Uterus (tissue), 4 donors: ENCODE measurements at places on chromosomes 11 and 22. TPM values are rescaled to one million over a fixed set of nuclear protein-coding genes. Genes with fewer than 3 reads are reported as not detected.

Gene CSF2RB
- total RNA-seq = 3.4 TPM

Gene VSTM5
- not detected for total RNA-seq

Gene CCDC116
- total RNA-seq = not detected

Gene PANX3
- not detected for total RNA-seq

Gene SLC16A8
- 1.4 TPM for total RNA-seq

DNA sequence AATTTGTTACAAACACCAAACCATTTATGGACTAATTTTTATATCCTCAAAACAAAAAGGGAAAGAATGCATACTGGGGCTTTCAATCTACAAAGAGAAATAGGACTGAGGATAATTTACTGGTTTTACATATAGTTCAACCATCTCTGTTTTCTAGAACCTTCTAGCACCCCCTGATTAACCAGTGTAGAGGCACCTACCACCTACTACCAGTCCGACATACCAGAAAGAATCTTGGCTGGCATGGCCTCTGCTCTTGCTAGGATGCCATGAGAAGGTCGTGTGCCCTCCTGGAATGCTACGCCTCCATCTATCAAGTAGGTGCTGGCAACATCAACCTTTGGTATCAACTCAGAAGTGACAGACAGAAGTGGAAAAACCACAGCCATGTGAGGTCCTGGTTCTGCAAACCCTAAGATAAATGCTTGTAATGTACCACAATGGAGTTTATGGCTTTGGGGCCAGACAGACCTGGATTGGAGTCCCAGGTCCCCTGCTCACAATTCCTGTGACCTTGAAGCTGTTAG is 28.2 kb downstream of the MYH9 start:
- DNase-seq = no peak

DNA sequence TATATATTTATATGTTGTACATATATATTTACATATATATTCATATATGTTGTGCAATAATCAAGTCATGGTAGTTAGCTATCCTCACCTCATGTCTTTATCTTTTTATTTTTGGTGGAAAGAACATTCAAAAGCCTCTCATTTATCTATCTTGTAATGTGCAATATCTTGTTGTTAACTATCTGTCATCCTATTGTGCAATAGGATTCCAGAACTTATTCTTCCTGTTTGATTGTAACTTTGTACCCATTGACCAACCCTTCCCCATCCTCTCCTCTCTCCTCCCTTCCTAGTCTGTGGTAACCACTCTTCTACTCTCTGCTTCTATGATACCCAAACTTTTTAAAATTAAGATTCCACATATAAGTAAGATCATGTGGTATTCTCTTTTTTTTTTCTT is 115.6 kb upstream of the PDGFD start:
- DNase-seq = no peak

GRCh38 chr11:120137187-120137610 is 714 bp downstream of the TRIM29 start:
- DNase-seq = no peak

DNA sequence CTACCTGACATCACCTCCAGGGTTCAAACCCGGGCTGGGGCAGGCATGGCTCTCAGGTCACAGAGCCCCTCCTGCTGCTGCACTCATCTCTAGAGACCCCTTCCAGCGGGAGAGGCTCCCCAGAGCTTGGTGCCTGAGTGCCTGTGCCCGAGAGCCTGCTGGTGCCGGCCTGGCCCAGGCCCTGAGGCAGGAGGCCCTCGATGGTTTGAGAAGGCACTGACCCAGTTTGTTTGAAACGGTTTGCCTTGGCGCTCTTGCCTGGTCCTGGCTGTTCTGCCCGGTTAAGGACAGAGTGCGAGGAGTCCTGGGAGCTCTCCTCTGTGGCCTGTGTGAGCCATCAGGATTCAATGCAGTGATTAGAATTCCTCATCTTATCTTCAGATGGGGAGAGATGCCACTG is 88.9 kb downstream of the TBC1D22A start:
- DNase-seq = no peak

GRCh38 chr11:62024936-62025486 is 57.6 kb upstream of the FTH1 start:
- DNase-seq = no peak

DNA sequence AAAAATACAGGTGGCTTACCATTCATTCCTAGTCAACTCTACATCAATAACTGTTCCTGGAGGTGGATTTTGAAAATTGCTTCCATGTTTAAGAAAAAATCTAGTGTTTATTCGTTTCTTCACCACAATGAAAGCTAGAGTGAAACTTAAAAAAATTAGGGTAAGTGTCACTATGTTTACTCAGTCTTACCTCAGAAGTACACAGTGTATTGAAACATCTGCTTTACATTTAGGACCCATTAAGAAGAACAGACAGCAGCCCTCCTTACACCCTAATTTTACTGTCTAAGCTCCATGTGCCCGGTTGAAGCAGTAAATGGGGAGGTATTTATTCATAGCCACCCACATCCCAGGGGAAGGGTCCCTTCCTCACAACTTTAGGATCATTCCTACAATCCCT is 51.4 kb downstream of the PIWIL3 start:
- DNase-seq = no peak

DNA sequence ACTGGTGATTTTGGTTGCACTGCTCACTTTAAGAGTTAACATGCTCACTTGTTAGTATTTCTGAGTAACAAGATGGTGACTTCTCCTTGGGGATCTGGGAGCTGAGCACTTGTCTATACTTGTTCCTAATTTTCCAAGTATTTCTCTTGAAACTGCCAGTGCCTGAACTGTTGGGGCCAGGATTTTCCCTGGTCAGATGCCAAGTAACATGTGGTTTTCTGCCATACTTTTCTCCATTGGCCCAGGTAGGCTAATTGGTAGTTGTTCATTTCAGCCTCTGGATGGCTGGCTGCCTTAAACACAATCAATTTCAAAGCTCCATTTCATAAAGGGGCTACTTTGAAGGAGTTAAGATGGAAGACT is 35.0 kb downstream of the RNF141 start:
- DNase-seq = no peak

- DNase-seq = no peak
These were observed 52.2 kb downstream of the NUP98 start for GRCh38 chr11:3745161-3745560.
